ENCODE measurements at places on chromosomes 16 and 17.

- no peak for DNase-seq
These were observed 33.1 kb downstream of the CHCT1 start for GRCh38 chr17:60455378-60455777.

DNA sequence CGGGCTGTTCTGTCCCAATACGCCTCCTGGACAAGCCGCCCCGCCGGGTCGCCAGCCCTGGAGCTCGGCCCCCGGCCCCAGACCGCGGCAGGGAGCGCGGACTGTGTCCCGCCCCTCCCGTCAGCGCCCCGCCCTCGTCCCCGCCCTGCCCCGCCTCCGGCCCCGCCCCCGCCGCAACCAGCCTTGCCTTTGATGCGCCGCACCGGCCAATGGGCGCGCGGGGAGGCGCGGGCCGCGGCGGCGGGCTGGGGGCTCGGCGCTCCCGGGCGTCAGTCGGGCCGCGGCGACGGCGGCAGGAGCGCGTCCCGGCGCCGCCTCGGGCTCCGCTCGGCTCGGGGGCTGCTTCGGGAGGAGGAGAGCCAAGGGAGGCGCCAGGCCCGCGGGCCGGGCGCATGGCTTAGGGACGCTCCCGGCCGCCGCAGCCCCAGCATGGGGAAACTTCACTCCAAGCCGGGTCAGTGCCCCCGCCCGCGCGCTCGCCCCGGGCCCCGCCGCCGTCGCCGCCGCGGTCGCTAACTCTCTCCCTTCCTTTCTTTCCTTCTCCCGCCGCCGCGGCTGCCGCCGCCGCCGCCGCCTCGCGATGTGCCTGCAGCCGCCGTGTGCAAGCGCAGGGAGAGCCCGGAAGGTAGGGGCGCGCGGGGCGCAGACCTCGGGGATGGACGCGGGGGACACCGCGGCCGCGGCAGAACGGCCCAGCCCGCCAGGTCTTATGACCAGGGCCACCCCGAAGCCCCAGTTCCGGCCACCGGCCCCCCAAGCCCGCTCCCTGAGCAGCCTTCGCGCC, at the start of gene NKD1:
Gene NKD1 (plus strand): TSS at position 272 of the 784 bp plus-strand sequence. CDS start 158 bp downstream, at position 430.
- peak; percentile 65 for DNase-seq

DNA sequence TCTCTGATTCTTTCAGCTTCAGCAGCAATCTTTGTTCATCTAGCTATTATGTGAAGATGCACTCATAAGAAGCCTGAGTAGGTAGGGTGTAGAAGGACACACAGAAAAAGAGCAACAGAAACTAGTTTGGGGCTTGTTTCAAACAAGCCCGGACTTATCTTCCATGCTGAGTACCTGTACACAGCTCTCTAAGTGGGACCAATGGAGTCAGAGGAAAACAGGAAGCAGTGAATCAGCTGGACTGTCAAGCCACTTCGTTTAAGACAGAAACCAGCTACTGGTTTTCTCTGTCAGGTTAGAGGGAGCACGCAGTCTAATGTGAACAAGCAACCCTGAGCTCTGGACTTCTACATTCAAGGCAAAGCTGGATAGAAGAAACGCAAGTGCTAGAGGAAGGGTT, 16.0 kb downstream of the MAP2K6 start:
- peak; percentile 6 for DNase-seq

- no peak for DNase-seq
These were observed 24.0 kb downstream of the PCTP start for GRCh38 chr17:55774846-55775271.

GRCh38 chr16:11613381-11614303, 26.9 kb upstream of the LITAF start:
- peak; percentile 93 for DNase-seq

DNA sequence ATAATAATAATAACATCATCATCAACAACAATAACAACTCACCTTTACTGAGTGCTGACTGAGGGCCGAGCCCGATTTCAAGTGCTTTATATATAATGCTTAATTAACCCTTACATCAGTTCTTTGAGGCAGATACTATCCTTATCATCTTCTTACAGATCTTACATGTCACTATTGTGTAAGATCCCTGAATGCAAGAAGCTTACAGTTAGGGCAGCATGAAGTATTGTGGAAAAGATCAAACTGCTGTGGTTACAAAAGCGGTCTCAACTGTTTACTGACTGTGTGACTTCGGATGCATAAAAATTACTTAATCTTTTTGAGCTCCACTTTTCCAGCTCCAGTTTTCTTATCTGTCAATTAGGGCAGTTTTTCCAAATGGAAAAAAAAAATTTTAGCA, 3.3 kb downstream of the VAT1 start:
- no peak for DNase-seq

- no peak for DNase-seq
These were observed 9.9 kb upstream of the MVD start for GRCh38 chr16:88672776-88673175.

DNA sequence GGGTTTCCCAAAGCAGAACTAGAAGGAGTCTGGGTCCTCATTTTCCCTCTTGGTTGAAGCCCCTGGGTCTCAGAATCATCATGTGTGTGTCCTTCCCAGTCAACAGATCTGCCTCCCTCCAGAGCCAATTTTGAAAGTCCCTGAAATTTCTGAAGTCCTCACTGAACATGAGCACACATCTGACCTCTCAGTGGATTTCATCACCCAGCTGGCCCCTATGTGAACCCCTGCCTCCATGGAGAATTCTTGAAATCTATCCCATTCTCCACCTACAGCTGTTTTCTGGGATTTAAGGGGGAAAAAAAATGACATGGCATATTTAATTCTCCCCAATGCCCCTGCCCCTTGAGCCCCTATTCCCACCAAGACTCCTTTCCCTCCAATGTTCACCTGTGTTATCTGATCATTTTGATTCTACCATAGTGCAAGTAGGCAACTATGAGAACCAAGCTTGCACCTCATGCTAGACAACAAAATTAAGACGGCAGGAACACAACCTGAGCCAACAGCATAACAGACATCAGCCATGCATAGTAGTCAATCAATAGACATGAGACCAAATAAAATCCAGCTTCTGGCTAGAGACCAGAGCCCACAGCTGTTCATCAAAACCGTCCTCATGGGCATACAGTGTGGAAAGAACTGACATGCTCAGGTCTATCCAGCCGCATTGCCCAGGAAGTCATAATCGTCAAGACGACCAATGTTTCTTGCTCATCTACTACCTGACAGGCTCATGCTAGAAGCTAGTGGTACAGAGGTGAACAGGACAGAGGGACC, 14.9 kb downstream of the SOX9 start:
- DNase-seq = no peak

GRCh38 chr17:69547947-69548346, 133.4 kb downstream of the MAP2K6 start:
- DNase-seq = no peak

All from suppressor macrophage (primary cell).